ENCODE measurements at places on chromosomes 7 and 10.

DNA sequence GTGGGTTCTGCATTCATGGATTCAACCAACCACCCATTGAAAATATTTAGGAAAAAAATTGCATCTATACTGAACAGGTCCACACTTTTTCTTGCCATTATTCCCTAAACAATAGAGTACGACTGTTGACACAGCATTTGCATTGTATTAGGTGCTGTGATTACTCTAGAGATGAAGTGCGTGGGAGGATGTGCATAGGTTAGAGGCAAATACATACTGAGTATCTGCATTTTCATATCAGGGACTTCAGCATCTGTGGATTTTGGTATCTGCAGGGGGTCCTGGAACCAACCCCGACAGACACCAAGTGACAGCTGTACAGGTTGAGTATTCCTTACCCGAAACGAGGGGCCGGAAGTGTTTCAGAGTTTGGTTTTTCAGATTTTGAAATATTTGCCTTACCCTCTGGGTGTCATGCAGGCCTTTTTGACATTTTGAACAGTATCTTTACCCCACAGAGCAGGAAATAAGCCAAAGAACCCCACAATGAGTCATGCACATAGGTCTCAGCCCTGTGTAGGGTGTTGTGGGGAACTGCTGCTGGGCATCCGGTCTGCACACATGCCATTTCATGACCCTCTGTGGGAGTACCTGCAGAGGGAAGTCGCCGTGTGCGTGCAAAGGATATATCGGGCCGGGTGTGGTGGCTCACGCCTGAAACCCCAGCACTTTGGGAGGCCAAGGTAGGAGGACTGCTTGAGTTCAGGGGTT lies 14.5 kb downstream of the NUDT5 start:
- no peak for DNase-seq

- peak; percentile 83 for DNase-seq
Observed at GRCh38 chr7:102395873-102396709, at the start of gene PRKRIP1. PRKRIP1 (plus strand) TSS chr7:102396363; CDS start chr7:102396412, 49 bp downstream.

DNA sequence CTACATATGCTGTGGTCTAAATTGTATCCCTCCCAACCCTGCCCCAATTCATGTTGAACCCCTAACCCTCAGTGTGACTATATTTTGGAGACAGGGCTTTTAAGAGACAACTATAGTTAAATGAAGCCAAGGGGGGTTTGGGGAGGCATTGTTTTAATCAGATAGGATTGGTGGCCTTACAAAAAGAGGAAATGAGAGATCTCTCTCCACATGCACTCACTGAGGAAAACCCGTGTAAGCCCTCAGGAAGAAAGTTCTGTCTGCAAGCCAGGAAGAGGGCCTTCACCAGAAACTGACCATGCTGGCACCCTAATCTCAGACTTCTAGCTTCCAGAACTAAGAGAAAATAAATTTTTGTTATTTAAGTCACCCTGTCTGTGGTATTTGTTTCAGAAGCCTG lies 276.7 kb downstream of the KIF20B start:
- DNase-seq: no peak

GRCh38 chr10:71367271-71367670 lies 29.4 kb upstream of the CDH23 start:
- no peak for DNase-seq

- no peak for DNase-seq
Observed at GRCh38 chr7:157089100-157089610, 49.6 kb upstream of the UBE3C start.

DNA sequence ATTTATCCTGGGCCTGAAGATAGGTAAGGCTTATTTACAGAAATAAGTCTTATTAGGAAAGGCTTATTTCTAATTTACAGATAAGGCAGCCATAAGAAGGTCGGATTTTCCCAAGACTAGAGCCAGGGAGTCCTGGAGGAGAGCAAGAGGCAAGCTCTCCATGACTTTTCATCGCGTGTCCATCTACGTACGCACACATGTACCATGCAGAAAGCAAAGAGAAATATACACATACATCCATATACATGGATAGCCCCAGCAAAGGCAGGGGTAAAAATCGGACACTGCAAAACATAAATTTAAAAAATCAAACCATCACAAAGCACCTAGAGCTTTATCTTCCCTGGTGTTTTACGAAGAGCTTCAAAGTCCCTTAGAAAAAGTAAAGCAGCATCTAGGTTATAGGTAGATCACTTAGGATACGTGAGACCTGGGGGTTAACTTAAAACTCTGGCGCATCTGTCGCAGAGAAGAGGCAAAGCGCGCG lies 25.8 kb upstream of the ZRANB1 start:
- no peak for DNase-seq

DNA sequence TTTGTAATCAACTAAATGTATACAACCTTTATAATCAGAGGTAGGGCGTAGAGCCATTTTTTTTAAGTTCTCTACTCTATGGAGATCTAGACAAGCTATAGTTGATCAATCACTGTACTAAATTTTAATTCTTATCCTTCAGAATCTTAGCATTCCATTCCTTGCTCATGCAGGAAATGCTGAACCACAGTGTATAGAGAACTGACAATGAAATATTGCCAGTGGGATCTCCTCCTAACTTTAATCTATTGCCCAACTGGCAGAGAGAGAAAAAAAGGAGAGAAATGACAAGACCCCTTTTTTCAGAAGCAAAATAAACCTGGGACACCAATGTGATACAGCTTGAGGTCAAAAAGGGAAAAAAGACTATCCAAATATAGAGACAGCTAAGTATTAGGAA lies 26.4 kb upstream of the PPP3CB start:
- no peak for DNase-seq

DNA sequence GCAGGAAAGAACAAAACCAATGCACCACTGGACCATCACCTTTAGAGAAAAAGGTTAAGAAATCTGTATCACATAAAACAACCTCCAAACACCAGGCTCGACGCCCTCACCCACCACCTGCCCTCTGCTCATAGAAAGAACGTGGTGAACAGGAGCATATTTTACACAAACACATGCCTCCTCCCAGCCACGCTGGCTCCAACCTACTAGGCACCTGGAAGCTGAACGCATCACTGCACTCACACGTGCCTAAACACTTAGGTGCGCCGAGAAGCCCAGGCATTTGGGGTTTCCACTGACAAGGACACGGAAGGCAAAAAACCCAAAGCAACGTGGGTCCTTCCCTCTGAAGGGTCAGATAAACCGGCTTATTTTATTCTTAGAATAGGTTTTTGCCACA lies 56.0 kb downstream of the PTPRN2 start:
- DNase-seq: no peak

GRCh38 chr10:104253606-104254410 lies 884 bp upstream of the GSTO1 start:
- no peak for DNase-seq

DNA sequence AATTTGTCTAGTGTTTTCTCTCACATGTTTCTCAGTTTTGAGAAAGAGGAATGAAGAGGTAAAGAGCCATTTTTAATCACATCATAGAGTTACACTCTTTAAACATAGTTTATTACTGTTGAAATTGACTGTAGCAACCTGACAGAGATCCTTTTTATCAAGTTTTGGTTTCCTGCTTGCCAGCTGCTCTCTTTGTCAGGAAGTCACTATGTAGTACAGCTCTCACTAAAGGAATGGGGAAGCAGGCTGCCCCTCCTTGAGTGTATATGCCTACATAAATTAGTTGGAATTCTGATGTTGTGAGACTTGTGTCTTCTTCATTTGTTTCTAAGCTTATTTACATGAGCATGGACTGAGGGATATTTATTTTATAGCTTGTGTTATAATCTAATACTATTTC lies 1274.0 kb upstream of the CELF2 start:
- no peak for DNase-seq

DNA sequence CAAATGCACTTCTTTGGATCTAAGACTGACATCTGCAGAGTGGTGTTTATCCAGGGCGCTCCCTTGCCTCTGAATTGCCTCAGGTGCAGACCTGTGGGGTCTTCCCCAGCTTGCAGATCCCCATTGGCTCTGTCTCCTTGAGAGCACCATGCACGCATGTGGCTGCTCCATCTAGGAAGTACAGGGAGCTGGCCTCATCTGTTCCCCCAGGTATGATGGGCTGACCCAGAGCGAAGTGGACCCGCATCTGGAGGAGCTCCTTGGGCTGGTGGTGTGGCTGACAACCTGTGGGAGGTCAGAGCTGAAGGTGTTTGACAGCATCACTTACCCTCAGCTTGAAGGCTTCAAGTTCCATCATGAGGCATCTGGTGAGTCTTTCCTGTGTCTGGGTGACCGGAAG lies 44.5 kb downstream of the WDFY4 start:
- DNase-seq: no peak

DNA sequence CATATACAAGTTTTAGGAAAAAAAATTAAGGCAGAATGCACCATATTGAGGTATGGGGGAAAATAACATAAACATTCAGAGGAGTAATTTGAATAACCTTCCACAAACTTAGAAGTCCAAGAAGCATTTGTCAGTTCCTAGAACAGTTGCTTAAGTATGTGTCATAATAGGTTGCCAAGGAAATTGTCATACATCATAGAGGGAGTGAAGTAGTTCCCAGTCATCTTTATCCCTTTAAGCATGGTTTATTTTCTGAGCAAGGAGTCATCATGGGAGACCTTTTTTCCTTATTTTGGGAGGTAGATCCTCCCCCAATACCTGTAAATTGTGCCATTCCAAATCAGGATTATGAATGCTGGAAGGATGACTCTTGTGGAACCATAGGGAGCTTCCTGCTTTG lies at the start of gene SSMEM1:
SSMEM1 (plus strand) TSS at position 219 of the 400 bp plus-strand sequence; CDS start at position 270, 51 bp downstream.
- no peak for DNase-seq

GRCh38 chr10:119518176-119518575 lies 24.3 kb downstream of the RGS10 start:
- DNase-seq: no peak

DNA sequence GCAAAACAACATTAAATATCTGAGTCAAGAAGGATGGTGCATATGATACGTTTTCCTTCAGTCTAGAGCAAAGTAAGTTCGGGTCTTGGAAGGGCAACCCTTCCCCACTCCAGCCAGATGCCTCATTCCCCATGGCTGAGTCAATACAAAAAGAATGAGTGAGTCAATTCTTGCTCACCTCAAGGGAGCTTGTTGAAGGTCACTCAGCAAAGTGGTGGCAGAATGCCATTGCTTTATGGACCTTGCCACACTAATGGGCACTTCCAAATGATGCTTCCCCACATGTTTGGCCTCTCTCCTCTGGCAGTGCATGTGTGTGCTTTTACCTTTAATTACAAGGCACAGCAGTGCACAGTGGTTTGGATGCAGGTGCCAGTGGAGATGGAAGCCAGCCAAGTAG lies 296.5 kb downstream of the SORCS3 start:
- DNase-seq: no peak

DNA sequence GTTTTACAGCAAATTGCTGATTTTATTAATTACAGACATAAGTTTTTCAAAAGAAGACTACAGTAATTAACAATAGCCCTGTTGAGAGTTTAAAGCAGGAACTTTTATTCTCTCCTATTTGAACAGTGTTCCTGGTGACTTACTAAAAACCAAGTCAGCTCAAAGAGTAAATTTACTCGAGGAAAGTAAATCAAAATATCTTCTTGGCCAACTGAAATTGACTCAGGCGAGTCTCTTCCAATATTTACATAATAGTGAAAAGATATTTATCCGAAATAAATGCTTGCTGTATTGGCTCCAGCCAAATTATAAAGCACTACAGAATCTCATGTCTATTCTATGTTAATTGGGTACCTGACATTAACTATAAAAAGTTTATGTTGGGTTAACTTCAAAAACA lies 13.2 kb downstream of the CYTH3 start:
- no peak for DNase-seq

DNA sequence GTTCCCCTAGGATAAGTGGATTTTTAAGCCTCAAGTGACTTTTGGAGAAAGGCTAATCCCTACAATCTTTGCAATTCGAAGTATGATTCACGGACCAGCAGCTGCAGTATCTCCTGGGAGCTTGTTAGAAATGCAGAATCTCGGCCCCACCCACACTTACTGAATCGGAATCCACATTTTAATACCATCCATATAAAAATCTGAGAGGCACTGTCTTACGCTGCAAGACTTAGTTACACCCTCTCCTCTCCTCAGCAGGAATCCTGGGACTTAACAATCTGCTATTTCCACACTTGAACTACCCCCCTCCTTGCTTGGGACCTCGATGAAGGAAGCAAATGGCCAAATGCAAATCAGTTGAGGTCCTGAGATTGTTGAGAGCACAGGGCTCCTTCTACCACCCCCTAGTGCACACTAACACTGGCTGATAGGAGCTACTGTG lies 21.0 kb downstream of the ITPRIP start:
- no peak for DNase-seq

DNA sequence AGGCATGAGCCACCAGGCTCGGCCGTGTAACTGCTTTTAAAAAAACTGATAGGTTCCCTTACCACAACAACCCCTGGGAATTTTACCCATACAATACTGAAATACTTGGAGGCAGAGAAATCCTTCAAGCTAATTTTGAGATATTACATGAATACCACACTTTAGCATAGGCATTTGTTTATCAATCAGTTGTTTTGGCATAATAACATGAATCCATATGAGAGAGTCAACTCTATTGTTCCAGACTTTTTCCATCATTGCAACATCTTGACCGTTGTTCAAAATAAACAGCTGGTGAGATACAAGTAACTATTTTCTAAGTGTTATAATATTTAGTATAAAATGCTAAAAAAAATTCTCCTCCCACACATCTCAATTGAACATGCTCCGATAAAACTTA lies 36.8 kb downstream of the LAMB4 start:
- DNase-seq: no peak

GRCh38 chr10:126205486-126206205 lies 182.6 kb downstream of the ADAM12 start:
- no peak for DNase-seq

DNA sequence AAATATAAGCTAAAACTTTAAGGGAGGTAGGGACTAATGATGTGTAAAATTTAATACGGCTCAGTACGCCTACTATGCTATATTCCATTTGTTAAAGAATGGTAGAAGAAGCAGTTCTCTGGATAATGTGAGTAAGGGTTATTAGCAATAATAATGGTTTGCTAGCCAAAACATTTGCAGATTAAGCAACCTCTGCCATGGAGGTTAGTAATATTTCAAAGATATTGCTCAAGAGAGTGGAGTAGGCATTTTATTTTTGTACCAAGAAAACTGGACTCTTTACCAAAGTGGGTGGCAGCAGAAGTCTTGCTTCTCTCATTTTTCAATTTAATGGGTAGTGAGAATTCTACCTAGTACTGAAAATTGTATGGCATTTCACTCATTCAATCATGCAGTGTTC lies 158.9 kb upstream of the TMEM106B start:
- DNase-seq: no peak

GRCh38 chr10:14536241-14537213 lies 205.8 kb upstream of the FRMD4A start:
- DNase-seq: no peak

- DNase-seq: no peak
Observed at GRCh38 chr7:108026116-108026515, 23.2 kb upstream of the LAMB1 start.

Measured in GM18507 (cell line).